ELF-1 (cell line): ENCODE measurements at places on chromosomes 4 and X.
A peak's percentile ranks its signal among the peaks of the same experiment; 100 is the strongest.

DNA sequence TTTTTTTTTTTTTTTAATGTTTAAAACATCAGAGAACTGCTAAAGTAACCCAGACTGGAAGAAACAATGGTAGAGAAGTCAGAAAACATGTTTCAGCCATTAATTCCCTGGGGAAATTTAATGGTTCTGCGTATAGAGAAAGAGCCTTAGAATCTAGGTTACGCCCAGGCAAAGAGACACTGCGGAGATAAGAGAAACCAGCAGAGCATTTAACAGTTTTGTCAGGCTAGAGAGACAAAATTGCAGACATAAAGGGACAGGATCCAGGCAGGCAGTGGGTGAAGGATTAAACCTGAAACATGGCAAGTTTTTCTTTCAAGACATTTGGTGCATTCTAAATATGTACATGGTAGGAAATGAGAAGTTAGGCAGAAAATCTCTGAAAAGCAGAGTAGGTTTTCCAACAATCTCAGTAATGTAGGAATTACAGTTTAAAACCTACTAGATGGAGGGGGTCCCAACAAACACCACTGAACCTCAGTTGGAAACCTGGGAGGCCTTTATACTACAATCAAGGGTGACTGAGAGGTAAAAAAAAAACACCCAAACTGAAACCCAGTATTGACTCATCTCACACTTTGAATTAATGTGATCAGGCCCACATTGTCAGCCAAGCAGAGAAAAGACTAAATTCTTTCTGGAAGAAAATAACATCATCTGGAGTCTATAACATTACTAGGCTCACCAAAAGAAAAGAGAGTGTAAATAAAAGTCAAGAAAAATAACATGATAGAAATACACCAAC lies 254.2 kb upstream of the NWD2 start:
- no peak for DNase-seq

DNA sequence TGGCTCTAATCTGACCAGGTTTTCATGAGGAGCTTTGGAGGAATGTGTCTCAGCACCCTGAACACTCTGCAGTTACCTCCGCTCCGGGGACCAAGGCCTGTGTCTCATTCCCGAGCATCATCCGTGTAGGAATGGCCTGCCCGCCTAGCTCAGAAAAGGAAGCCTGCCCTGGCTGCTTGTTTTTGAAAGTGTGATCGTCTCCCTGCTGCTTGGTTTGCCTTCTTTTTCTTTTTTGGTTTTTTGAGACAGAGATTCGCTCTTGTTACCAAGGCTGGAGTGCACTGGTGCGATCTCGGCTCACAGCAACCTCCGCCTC lies 73.3 kb downstream of the CRLF2 start:
- DNase-seq = no peak

DNA sequence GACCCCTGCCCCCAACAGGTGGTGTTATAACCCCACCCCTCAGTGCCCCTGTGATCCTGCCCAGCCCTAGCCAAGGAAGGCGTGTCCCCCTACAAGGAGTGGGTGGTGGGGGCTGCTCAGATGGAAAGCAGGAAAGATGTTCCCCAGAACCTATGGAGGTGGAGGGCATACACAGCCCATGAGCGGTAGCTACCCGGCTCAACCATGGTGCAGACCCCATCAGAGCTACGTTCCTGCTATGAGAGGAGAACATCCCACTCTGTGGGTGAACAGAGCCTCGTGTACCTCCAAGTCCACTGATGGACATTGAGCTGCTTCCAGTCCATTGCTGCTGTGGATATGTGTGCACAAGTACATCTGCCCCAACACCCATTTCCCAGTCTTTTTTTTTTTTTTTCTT lies 71.1 kb downstream of the SHOX start:
- DNase-seq = no peak

- no peak for DNase-seq
These were observed 2.2 kb upstream of the FBXL5 start for GRCh38 chr4:15657366-15657765.

GRCh38 chr4:125522992-125523391 lies 208.2 kb downstream of the FAT4 start:
- peak; percentile 84 for DNase-seq

- DNase-seq = no peak
These were observed 165.5 kb upstream of the SLIT2 start for GRCh38 chr4:20086067-20086798.

DNA sequence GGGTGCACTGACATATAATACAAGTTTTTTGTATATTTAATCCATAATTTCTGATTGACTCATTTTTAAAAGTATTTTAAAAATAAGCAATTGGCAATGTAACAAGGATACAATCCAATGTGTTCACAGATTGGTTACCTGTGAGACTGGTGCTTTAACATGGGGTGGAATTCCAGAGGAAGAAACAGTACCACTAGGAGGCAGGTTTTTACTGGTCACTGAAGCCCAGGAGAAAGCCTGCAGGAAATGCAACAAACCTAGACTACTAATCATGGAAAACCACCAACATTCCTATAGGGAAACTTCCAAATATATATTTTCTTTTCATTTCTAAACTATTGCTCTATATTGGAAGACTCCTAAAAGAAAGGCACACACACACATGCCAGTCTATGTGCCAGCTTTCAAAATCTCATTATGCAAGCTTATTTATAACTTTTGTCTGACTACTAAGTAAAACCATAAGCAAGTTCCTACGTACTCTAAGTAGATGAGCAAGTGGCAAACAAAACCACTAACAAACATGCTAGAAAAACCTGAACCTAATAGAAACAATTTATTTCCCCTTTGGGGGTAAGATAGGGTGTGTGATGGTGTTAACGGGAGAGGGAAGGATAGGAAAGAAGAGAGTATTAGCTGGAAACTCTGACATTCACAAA lies 19.2 kb downstream of the G3BP2 start:
- DNase-seq = peak; percentile 60

- DNase-seq = no peak
These were observed 833.9 kb downstream of the FSTL5 start for GRCh38 chr4:161329852-161330251.

GRCh38 chr4:48290146-48290772 lies 20.6 kb upstream of the TEC start:
- no peak for DNase-seq

DNA sequence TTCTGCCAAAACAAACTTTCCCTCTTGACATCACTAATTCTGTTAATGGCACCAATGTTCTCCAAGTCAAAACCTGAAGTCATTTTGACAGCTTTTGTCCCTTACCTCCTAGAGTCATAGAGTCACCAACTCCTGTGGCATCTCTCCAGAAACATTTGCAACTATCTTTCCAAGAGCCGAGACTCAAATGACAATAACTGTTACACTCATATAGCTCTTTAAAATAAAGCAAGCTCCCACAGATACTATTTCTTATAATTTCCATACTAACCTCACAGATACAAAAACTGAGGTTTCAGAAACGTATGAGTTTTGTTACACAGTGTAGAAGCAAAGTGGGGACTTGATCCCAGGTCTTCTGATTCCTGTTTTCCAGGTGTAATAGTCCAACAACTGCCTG lies 18.3 kb downstream of the GPRIN3 start:
- DNase-seq = no peak

- DNase-seq = no peak
These were observed 45.6 kb upstream of the GRIA3 start for GRCh38 chrX:123138473-123138872.

GRCh38 chrX:110081320-110081719 lies 78.4 kb downstream of the TMEM164 start:
- DNase-seq = no peak

GRCh38 chr4:60934566-60935295 lies 265.4 kb upstream of the ADGRL3 start:
- DNase-seq = peak; percentile 5

DNA sequence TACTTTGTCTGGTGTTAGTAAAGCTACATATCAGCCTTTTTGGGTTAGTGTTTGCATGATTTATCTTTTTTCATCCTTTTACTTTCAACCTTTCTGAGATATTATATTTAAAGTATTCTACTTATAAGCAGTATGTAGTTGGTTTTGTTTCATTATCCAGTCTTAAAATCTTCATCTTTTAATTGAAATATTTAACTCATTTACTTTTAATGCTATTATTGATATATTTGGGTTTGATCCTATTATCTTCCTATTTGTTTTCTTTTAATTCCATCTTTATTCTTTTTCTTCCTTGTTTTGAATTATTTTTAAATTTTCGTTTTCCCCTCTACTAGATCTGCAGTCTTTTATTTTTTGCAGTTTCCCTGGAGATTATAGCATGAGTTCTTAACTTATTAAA lies 44.0 kb downstream of the CLDN22 start:
- no peak for DNase-seq

DNA sequence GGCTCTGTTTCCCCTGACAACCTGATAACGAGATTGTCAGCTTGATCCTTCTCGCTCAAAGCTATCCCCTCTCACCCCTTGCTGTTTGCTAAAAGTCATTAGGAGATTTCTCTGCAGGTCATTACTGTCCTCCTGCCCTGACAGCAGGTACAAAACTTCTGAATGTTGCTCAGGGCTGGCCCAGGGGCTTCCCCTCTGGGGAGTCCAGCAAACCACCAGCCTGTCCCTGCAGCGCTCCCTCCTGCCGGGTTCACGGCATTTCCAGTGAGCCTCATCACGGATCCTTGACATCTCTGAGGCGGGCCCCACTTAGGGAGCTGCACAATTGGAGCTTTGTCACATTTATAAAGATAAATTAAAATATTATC lies 5.2 kb upstream of the SORCS2 start:
- DNase-seq = peak; percentile 14

DNA sequence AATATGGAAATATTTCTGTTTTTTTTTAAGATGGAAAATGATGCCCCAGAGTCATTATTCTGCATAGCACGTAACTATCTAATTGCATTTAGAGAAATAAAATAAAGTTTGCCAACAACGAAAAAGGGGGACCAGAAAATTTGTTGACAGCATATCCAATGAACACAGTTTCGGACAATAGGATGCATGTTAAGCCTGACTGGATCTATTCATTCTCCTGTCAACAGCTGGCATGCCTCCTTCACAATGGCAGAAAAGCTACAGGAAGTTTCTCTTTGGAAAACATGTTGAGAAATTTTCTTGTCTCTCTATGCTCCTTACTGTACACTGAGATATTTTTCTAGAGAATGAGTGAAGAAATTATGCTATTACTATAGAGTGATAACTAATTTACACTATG lies 262.5 kb downstream of the GRID2 start:
- DNase-seq = no peak

- DNase-seq = no peak
These were observed 489.6 kb downstream of the STPG2 start for GRCh38 chr4:97653701-97654100.

GRCh38 chrX:152942077-152942442 lies 44.2 kb downstream of the ZNF185 start:
- DNase-seq = no peak

GRCh38 chr4:156248917-156249316 lies 295.3 kb upstream of the CTSO start:
- DNase-seq = no peak

GRCh38 chr4:168825975-168826374 lies 184.1 kb downstream of the CBR4 start:
- DNase-seq = no peak

GRCh38 chr4:106136777-106137331 lies 179.2 kb downstream of the TBCK start:
- no peak for DNase-seq

DNA sequence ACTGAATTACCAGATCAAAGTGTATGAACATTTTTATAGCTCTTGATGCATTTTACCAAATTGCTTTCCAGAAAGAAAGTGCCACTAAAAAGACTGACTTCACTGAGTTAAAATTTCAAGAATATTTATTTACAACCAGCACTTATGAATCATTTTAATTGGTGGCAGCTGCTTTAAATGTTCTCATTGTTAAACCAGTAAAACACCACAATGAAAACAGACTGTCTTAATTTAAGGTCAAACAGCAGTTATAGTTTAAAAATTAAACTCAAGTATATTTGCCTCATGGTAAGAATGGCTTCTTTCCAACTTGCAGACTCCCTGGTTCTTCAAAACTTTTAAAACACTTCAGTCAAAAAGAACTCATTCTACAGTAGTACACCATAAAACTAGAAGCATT lies 36.9 kb downstream of the AMMECR1 start:
- DNase-seq = no peak

DNA sequence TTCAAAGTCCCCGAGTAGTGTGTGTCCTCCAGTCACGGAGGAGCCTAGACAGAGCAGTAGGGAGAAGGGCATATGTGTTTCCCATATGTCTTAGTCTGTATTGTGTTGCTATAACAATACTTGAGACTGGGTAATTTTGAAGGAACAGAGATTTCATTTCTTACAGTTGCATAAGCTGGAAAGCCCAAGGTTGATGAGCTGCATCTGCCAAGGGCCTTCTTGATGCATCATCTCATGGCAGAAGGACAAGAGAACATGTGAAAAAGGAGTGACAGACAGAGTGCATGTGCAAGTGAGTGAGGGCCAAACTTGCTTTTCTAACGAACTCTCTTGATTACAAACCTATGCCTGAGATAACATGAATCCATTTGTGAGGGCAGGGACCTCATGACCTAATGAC lies 243.4 kb downstream of the ARHGAP10 start:
- DNase-seq = no peak

DNA sequence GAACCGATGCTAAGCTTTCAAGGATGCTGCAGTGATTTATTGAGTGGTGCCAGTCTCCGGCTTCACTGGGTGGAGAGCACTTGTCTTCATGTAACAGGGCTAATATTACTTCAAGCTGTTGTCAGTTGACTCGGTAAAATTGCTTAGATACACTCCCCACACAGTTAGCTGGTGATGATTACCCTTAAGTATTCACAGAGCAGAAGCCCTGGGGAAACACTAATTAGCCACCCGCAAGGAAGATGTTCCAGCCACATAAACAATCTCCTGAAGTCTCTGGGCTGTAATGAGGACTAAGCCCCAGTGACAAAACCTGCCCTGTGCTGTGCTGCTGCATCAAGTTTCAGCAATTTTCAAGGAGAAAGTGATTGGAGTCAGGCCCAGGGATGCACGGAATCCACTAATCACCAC lies 37.3 kb upstream of the GK2 start:
- DNase-seq = peak; percentile 72

DNA sequence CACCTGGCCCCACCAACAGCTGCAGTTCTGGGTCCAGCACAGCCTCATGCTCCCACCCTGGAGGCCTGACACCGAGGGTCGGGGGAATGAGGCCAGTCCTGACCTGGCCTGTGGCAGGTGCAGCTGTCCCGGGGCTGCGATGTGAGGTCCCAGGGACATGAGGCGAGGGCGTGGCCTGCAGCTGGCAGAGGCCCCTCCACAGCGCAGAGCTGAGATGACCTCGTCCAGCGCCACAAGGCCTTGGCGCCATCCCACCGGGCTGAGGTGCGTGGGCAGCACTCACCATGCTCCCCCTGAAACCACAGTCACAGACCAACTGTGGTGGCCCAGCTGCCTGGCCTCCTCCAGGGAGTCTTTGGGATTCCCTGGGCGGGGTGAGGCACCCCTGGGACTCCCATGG lies 26.6 kb upstream of the ADRA2C start:
- DNase-seq = no peak

DNA sequence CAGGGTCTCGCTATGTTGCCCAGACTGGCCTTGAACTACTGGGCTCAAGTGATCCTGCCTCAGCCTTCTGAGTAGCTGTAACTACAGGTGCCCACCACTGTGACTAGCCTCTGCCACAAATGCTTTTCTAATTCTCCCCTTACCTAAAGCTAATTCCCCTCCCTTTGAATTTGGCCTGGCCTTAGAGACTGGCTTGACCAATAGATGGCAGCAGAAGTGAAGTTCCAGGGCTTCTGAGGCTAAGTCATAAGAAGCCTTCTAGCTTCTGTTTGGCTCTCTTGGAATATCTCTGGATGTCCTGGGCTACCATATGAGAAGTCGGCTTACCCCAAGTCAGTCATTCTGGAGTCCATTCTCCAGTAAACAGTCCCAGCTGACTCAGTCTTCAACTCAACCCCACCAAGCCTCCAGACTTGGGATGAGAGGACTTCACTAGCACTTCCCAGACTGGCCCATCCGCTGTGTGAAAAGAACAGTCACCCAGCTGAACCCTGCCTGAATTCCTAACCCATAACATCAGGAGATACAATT lies 61.0 kb downstream of the HPRT1 start:
- DNase-seq = peak; percentile 92
